ENCODE measurements at places on chromosomes 2 and 18.

DNA sequence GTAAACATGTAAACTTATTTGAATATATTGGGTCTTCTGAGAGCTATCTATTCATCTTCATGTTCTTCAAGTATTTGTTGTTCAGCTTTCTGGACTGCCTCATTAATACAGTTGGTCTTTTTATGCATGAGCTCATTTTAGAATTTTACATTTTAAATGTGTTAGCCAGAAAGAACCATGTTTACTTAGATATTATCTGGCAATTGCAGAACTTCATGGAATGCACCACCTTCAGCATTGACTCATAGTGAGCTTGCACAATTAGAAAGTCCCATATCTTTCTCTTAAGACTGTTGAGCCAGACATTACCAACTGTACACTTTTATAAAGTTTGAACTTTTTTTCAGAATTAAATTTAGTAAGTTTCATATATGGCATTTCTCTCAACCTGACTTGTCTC, 536.7 kb downstream of the RIT2 start:
- DNase-seq, result no peak

GRCh38 chr18:79919089-79919488, 32.4 kb downstream of the SLC66A2 start:
- no peak for DNase-seq

DNA sequence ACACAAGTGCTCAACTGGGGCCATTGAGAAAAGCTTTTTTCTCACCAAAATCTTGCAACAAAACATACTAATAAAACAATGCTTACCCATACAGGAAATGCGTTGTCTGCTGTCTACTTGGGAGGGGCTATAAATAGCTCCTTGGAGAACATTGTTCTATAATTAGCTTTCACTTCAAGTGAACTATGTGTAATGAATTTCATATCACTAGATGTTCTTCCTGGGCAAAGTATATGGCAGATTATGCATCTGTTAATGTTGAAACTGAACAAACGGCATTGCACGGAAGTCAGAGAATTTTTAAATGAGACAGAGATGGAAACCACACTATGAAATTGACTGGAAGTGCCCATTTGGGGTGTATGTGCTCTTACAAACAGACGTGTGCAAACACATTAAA, 6.4 kb upstream of the NPAS2 start:
- DNase-seq, result no peak

DNA sequence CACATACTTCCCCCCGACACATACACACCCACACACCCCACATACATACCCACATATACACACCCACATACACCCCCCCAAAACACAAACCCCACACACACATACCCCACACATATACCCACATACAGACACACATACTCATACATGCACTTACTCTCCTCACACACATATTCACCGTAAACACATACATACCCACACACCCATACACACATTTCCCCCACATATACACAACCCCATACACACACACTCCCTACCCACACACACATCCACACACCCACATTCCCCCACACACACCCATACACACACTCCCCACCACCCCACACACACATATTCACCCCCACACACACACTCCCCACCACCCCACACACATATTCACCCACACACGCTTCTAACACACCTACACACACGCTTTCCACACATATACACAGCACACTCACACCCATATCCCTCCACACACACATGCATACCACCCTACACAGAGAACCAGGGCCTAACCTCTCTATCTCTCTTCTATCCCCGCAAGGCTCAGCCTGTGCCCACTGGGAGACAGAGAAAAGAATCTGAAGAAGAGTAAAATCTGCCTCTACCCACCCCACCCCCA, 182.4 kb upstream of the ETAA1 start:
- no peak for DNase-seq

DNA sequence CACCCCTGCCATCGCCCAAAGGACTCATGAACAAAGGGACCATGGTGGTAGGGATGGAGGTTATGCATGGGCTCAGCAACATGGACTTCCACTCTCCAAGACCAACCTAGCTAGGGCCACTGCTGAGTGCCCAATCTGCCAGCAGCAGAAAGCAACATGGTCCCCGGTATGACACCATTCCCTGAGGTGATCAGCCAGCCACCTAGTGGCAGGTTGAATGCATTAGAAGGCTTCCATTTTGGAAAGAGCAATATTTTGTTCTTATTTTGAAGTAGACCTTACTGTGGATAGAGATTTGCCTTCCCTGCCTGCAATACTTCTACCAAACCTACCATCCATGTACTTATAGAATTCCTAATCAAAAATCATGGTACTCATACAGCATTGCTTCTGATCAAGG, 99.8 kb downstream of the METTL4 start:
- DNase-seq, result no peak

DNA sequence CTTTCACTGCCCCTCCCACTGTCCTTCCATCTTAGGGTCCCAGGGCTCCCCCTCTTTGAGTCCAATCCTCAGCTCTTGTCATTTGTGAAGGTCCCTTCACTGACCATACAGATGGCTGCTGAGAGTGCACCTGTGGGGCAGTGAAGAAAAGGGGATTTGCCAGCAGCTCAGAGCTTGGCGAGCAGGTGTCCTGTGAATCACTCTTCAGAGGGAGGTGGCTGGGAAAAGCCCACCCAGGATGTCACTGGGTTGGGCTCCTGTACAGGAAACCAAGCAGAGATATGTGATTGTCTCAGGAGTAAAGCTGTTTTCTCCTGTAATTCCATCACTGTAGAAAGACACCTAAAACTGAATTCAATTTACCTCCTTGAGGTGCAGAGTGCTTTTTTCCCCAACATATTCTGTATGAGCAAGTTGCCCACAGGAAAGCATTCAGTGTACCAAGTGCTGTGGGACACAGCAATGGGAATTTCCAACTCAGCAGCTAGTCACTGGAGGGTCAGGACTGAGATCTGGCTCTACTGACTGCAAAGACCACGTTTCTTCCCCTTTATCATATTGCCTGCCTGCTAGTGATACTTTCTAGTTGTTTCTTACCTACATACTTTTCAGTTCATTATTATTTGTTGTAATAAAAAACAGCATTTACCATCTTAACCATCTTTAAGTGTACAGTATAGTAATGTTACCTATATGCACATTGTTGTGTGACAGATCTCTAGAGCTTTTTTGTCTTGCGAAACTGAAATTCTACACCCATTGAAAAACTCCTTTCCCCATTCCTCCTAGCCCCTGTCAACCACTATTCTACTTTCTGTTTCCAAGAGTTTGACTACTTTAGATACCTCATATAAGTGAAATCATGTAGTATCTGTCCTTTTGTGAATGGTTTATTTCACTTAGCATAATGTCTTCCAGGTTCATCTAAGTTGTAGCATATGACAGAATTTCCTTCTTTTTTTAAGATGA, 239.1 kb downstream of the TSN start:
- no peak for DNase-seq

DNA sequence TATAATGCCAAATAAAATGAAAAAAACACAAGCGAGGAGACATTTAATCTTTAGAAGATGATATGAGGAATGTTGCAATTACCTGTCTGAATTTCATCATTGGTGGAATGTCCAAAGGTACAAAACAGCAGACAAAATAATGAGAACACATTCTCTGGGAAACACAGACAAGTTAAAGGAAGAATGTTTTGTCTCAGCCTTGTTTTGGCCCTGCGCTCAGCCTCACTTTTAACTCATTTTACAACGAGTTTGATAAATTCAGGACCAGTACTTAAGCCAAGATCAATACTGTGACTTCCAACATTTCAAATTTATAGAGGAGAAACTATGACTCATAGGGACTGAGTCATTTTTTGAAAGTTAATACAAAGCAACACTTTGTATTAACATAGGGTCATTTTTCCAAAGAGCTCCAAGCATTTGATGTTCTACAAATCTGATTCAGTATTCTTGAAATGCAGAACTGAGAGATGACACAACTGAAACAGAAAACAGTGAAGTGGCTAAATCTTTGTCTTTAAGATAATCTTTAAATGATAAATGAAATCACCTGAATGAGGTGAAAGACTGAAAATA, 833.2 kb upstream of the CHAC2 start:
- no peak for DNase-seq

DNA sequence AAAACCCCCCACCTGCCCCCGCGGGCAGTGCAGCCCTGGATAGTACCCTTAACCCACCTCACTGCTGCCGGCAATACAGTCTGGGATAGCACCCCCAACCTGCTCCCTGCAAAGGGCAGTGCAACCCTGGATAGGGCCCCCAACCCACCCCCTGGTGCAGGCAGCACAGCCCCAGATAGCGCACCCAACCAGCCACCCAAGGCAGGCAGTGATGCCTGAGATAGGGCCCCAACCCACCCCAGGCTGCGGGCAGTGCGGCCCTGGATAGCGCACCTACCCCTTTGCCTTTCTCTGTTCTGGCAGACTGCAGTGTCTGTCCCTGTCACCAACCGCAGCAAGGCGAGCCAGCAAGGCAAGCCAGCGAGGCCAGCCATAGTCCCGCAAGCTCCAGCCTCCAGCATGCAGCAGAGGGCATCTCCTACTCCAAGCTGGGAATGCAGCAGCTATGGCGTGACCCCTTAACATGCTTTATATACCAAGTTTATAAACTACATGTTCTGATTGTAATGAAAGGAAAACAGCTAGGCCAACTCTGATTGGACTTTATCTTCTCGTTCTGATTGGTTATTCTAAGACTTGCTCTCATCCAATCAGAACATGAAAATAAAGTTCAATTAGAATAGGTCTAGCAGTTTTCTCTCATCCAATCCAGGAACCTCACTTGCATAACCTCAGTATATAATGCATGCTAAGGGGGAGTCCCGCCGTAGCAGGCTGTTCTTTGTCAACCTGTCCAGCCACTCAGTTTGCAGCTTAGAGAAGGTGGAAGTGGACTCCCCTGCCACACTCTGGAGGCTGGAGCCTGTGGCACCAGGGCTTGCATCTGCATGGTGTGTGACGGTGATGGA, 34.1 kb upstream of the ANKRD62 start:
- DNase-seq, result no peak

GRCh38 chr18:8241731-8242130, 367.5 kb upstream of the RAB12 start:
- no peak for DNase-seq

DNA sequence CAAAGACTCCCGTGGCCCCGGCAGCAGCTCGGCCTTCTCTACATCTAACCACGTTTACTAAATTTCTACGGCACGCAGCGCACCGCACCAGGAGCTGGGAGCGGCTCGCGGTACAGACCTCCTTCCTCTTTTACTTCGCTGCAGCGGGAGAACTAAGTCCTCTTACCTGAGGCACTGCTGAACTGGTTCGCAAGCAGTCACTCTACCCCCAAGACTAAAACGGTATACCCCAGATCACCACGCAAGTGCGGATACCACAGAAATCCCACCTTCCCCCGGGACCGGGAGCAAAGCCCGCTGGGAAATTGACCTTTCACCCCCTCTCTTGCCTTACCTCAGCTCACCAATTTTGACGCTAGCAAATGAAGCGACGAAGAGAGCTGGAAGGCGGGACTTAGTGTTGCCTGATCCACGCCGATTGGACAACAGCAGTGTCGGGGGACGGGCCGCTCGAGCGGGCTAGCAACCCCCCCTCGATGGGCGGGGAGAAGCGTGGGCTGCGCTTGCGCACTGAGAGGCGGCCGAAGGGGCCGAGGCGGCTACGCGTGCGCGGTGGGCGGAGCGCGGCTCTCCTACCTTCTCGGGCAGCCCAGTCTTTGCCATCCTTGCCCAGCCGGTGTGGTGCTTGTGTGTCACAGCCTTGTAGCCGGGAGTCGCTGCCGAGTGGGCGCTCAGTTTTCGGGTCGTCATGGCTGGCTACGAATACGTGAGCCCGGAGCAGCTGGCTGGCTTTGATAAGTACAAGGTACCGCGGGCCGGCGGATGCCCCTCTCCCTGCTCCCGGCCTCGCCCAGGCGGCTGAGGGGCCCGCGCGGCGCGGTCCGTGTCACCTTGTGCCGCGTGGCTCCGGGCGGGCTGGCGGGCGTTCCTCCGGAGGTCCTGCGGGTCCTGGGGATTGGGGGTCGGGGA, at the start of gene SELENOI:
SELENOI (plus strand) TSS at position 599 of the 909 bp plus-strand sequence; CDS start at position 689, 90 bp downstream.
- peak; percentile 99 for DNase-seq

DNA sequence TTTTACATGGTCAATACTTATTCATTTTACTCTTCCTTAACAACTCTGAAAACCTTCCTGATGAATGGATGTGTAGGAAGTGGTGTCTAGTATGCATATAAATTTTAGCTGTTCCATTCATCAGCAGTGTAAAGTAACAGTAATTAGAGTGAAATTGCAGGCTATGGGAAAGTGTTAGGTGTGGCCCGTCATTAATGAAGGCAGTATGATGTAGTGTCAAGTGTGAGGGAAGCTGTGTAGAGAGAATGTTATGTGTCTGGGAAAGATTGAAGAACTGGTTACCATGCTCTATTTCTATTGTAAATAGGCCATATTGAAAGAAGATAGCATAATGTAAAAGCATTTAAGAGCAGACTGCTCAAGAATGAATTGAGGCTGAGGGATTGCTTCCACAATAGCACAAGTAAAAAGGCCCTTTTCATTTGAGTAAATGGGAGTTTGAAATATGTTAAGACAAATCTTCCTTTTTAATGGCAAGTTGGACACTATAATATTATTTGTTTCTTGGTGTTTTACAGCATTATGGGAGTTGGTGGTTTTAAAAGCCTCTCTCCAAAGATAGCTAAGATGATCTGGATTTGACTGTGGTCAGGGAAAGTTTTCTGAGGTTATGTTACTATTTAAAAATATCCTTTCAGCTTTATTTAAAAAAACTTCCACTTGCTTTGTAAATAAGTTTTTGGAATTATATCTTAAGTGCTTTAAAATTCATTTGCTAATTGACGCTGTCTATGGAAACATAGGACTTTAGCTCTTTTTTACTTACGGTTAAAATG, 401.0 kb upstream of the ZEB2 start:
- no peak for DNase-seq

DNA sequence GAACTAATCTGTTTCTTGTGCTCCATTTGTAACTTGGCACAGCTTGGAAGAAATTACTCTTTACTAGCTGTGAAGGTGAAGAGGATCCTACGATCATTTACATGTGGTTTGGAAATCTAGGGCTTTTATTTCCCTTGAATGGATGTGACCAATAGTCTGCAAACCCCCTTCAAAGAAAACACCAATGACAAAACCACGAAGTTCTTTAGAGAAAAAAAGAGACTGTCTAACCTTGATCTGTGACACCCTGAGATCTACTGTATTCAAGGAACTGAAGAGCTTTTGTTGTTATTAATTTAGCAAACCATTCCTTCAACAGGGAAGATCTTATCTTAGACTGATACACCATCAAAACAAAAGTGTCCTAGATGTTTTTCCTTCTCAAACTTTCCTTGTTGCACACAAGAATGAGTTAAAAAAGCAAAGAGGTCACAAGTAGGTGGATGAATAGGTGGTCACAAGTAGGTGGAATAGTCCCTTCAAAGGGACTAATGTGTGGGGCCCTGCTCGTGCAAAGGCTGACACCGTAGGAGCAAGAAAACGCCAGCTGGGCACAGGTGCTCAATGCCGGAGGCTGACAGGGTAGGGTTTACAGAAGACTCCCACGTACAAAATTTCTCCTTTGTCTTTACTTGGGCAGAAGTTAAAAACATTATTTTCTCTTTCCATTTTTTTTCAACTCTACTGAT, 95.6 kb upstream of the ITGB6 start:
- DNase-seq, result peak; percentile 14

- peak; percentile 32 for DNase-seq
Observed at GRCh38 chr2:143329288-143329687, 200.1 kb downstream of the ARHGAP15 start.

GRCh38 chr18:26307161-26307773, 81.0 kb downstream of the TAF4B start:
- peak; percentile 58 for DNase-seq

GRCh38 chr2:9205963-9206948, at the start of gene ASAP2:
Gene ASAP2, plus strand, starts transcription at chr2:9206812. Its CDS starts 293 bp downstream, at chr2:9207105.
- DNase-seq, result peak; percentile 68

All from DND-41 (cell line).